ENCODE measurements at places on chromosomes 3 and 15.

- DNase-seq = no peak
Observed at GRCh38 chr15:64930019-64930652, 18.4 kb downstream of the ANKDD1A start.

DNA sequence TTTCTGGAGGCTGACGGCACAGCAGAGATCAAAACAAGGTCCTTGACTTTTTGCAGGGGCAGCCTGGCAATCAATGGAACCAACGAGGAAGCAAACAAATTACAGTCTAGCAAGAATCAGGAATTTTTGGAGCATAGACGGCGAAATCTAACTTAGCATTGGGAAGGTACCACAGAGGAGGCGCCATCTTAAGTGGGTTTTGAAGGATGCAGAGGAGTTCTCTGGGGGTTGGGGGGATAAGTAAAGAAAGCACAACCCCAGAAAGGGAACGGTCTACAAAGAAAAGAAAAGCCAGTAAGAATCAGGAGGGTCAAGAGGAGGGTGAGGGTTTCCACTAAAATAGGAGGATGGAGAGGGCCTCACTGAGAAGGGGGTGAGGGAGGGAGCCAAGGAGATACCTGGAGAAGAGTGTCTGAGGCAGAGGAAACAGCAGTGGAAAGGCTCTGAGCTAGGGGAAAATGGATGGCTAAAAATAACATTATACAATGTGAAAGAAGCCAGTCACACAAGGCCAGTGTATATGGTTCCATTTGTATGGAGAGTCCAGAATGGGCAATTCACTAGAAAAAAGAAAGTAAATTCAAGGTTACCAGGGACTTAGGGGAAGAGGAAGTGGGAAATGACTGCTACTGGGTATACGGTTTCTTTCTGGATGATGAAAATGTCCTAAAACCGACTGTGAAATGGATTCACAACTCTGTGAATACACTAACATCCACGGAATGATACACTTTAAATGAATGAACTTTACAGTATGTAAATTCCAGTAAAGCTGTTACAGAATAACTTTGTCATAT is 25.2 kb upstream of the IQSEC1 start:
- no peak for DNase-seq

GRCh38 chr3:116111765-116112164 is 333.5 kb downstream of the LSAMP start:
- no peak for DNase-seq

DNA sequence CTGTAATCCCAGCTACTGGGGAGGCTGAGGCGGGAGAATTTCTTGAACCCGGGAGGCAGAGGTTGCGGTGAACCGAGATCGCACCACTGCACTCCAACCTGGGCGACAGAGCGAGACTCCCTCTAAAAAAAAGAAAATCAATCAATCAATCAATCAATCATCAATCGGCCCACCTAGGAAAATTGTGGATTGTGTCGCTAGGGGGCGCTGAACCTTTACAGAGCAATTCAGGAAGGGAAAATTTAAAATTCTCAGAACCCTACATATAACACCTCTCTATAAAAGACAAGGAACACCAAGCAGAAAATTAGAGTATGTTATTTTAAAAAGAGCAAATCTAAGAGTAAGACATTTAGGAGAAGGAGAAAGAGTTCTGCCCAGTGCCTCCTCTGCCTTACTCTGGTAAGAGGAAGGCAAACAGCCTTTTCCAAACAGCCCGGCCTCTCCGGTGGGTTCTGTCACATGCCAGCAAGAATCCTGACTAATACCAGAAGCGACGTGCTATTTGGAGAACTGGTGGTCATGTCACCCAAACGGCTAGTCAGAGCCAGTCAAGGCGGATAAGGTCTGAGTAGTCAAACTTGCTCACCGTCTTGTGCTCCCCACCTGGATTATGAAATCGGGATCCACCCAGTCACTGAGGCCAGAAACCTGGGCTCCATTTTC is 22.3 kb upstream of the SMCO1 start:
- DNase-seq = no peak

- DNase-seq = peak; percentile 41
Observed at GRCh38 chr3:118144919-118145318, 889.7 kb downstream of the IGSF11 start.

DNA sequence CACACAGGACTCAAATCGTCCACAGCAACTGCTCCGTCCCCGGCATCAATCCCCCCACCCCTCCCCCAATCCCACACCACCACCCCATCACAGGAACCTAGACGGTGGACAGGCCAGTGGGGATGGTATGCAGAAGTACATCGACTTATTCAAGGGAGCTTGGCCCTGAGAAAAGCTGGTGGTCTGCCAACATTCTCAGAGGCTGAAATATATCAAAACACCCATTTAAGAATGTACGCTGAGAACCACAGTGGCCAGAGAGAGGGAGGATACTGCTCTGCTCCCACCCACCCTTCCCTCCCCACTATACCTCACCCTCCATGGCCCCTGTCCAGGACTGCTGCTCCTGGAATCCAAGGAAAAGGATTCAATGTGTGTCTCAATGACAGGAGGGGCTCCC is 12.4 kb upstream of the USP3 start:
- no peak for DNase-seq

GRCh38 chr3:123048480-123049237 is 18.2 kb upstream of the PDIA5 start:
- DNase-seq = no peak

- DNase-seq = no peak
Observed at GRCh38 chr3:102529452-102529851, 94.6 kb downstream of the ZPLD1 start.

DNA sequence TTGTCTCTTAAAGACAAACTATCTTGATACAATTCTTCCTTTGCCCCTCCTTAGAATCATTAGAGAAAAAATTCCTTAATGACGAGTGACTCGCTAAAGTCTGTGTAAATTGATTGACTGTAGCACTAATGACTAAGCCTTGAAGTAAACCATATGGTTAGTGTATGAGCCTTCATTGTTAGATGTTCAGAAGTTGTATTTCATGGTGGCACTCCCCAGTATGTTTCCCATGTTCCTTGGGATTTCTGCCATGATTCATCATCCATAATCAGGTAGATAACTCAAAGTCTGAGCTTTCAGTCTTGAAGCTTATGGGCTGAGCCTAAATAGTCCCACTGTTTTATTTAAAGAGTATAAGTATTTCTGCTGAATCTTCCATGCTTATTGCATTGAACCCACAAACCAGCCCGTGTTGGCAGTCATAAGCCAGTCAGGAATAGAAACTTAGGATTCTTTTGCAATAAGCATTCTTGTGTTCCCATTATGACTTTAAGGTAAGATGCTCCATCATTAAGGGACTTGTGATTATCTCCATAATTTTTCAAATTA is 371.2 kb upstream of the RARB start:
- no peak for DNase-seq

DNA sequence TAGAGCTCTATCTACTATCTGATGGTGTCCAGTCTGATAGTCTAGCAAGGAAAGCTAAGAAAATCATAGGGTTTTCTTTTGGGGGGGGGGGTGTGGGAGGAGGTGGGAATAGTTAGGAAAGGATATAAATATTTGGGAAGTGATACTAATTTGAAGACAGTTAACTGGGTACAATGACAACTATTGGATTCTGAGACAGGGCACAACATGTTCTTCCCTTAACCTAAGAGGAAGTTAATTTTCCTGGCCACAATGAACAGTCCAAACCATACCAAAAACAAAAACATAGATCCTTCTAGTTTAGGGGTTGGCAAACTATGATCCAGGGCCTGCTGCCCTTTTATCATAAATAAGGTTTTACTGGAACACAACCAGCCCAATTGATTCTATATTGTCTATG is 10.0 kb upstream of the HCLS1 start:
- DNase-seq = no peak

DNA sequence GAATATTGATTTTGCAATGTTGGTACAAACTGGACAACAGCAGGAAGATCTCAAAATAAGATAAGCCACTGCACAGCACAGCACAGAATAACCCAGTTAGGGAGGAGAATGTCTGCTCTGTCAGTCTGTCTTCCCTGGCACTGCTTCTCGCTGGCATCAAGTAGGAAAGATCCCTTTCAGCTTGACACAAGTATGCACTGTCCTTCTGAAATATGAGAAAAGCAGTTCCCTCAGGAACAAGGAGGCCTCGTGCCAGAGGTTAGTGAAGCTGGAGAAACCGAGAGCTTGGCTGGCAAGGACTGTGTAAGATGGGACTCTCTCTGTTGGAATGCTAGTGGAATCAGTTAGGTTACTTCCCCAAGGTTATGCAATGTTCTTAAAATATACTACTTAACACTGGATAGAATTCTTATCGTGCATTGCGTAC is 59.1 kb downstream of the FMN1 start:
- no peak for DNase-seq

- DNase-seq = no peak
Observed at GRCh38 chr3:123547881-123548519, 36.9 kb downstream of the HACD2 start.

- DNase-seq = no peak
Observed at GRCh38 chr3:55796533-55796932, 309.4 kb upstream of the WNT5A start.

DNA sequence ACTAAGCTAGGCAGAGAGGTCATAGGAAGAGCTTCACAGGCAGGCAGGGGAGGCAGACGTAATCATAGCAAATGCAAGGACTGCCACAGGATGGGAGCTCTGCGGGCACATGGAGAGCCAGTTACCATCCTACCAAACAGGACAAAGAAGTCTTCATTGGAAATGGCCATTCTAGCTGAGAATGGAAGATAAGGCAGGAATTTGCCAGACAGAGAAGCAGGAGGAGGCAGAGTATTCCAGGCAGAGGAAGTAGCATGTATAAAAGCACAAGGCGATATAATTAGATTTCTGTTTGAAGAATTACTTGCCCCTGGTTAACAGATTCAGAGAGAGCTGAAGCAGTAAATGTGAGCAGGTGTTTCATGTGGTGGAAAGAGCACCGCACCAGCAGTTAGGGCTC is 3.5 kb upstream of the SEMA5B start:
- no peak for DNase-seq

DNA sequence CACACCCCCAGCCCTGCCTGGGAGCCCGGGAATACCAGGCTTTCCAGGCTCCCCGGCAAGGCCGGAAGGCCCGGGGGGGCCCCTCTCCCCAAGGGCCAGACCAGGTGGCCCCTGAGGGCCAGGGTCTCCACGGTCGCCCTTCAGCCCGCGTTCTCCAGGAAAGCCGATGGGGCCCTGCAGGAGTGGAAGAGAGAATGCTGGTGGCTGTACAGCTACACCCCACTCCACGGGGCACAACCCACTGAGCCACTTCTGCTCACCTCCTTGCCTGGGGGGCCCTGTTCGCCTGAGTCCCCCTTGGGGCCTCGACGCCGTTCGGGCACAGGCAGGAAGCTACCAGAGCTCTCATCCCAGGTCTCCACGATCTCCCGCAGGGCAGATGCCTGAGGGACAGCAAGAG is 11.8 kb upstream of the UCN2 start:
- no peak for DNase-seq

All from SHP77 (cell line).